ENCODE measurements at places on chromosomes 16 and 17.

- DNase-seq, result no peak
Observed at GRCh38 chr16:84821728-84822689, 2.2 kb downstream of the CRISPLD2 start.

GRCh38 chr16:52069866-52070265 is 477.1 kb downstream of the TOX3 start:
- no peak for DNase-seq

DNA sequence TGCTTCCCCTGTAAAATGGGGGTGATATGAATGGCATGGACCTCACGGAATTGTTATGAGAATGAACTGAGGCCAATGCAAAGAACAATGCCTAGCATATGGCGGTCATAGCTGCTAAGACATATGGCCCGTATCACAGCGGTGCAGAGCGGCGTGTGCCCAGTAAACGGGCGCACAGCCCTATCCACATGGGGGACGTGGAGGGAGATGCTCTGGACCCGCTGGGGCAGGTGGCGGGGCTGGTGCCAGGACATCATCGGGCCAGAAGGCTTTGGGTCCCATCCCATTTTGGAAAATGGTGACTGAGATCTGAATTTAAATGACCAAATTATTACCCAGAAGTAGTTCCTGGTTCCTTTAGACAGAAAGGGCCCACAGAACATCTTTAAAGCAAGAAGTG is 18.5 kb upstream of the CPSF4L start:
- DNase-seq, result no peak

- no peak for DNase-seq
Observed at GRCh38 chr16:10065019-10065418, 117.2 kb downstream of the GRIN2A start.

DNA sequence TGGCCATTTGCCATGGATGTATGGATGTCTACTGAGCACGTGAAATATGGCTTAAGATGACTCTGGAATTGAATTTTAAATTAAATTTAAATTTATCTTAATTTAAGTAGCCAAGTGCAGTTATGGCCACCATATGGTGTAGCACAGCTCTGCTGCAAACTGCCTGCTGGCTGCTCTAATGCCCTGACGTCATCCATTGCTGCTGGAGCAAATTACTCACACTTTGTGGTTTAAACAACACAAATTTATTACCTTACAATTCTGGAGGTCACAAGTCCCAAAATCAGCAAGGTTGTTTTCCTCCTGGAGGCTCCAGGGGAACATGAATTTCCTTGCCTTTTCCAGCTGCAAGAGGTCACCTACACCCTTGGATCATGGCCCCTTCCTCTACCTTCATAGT is 679.3 kb upstream of the EEF2KMT start:
- no peak for DNase-seq
